ENCODE measurements at places on chromosomes 2 and 18. TPM values are rescaled to one million over a fixed set of nuclear protein-coding genes. Genes with fewer than 3 reads are reported as not detected.

The COL6A3 gene
- total RNA-seq = 0.19 TPM

The ARHGAP28 gene
- total RNA-seq = 3.0 TPM

The RGPD3 gene
- 0.20 TPM for total RNA-seq

The ITGAV gene
- 56.1 TPM for total RNA-seq

- DNase-seq = peak; percentile 21
- no peaks in the 10 kb centered on the region for H3K4me1 ChIP-seq
- H3K4me3 ChIP-seq = no peak overlapping the region
These were observed 240.9 kb upstream of the APCDD1 start for GRCh38 chr18:10213526-10213925.

DNA sequence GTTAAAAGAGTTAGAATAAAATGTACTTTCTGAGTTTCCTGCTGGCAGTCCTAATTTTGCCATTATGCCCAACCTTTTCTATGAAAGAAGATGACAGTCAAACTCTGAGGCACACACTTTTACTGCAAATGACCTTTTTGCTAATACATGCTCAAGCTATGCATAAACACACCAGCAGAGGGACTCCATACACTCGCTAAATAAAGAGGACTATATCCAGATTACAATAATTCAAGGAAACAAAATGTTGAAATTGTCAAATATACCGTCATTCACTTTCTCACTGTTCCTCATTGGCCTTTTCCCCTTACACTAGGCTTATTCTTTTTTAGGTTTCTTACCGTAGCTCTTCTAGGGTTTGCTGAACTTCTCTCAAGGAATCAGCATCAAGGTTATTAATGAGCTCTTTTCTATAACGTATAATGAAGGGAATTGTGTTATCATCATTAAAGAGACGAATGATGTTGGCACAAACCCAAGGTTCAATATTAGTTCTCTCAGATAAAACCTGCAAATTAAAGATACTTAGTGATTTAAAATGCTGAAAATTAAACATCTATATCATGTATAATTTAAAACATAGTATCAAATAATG is 25.7 kb downstream of the SRBD1 start:
- no peak overlapping the region for H3K4me3 ChIP-seq
- no peak overlapping the region for H3K27ac ChIP-seq
- H3K36me3 ChIP-seq = peaks cover 18% of the 10 kb centered on the region

- peak overlapping the region; percentile 75 for H3K27ac ChIP-seq
- H3K36me3 ChIP-seq = no peaks in the 10 kb centered on the region
- no peaks in the 10 kb centered on the region for H3K27me3 ChIP-seq
- H3K4me1 ChIP-seq = peaks cover 71% of the 10 kb centered on the region
- DNase-seq = no peak
- no peak overlapping the region for H3K4me3 ChIP-seq
These were observed 19.5 kb upstream of the STAT4 start for GRCh38 chr2:191170301-191170636.

- peak; percentile 70 for DNase-seq
- no peaks in the 10 kb centered on the region for H3K36me3 ChIP-seq
- peaks cover 15% of the 10 kb centered on the region for H3K4me1 ChIP-seq
- H3K27ac ChIP-seq = peak overlapping the region; percentile 76
- H3K4me3 ChIP-seq = no peak overlapping the region
- no peaks in the 10 kb centered on the region for H3K27me3 ChIP-seq
These were observed 26.6 kb downstream of the ZFP36L2 start for GRCh38 chr2:43199492-43200488.

DNA sequence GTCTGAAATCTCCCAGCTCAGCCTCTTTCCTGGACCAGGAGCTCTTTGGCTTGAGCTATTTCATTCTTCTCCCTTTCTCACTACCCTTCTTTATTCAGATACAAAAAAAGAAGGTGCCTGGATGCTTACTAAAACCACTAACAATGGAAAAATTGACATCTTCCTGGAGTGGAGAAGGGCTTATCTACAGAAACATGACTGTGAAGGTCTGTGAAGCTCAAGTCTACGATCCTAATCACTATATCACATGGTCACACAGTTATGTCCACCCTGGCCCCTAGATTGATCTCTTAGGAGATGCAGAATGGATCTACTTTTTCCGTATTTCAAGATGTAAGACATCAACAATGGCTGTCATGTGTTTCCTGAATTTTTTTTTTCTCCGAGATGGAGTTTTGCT is 5.7 kb upstream of the KRCC1 start:
- no peak for DNase-seq
- no peaks in the 10 kb centered on the region for H3K36me3 ChIP-seq
- no peaks in the 10 kb centered on the region for H3K4me1 ChIP-seq

DNA sequence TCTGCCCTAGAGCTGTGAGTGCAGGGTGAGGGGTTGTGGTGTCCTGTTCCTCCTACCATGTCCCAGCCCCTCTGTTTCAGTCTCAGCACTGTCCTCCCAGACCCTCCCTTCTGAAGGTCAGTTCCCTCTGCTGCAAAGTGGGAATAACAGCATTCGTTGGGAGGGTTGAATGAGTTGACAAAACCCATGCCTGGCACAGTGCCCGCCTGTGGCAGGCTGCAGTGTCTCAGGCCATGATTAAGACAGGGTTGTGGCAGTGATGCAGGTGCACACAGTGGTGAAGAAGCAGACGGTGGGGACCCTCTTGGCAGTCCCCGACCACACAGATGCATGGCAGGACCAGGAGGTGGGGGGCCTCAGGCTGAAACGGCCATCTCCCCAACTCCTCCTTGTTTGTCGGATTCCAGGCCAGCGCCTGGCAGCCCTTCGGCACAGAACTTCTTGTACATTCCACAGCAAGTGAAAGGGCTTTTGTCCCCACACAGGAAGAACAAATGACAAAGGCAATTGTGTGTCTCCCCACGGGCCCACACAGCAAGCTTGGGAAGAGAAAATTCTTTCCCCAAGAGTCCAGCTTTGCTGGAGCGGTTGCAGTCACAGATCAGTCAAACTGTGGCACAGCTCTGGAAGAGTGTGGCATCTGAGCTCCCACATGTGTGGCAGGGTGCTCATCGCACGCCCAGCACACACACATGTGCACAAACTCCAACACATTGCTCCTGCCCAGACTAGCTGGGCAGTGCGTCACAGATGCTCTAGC is 92.0 kb upstream of the MSH2 start:
- no peaks in the 10 kb centered on the region for H3K36me3 ChIP-seq
- no peaks in the 10 kb centered on the region for H3K27me3 ChIP-seq
- DNase-seq = peak; percentile 8
- H3K27ac ChIP-seq = no peak overlapping the region
- no peak overlapping the region for H3K4me3 ChIP-seq
- peaks cover 12% of the 10 kb centered on the region for H3K4me1 ChIP-seq

DNA sequence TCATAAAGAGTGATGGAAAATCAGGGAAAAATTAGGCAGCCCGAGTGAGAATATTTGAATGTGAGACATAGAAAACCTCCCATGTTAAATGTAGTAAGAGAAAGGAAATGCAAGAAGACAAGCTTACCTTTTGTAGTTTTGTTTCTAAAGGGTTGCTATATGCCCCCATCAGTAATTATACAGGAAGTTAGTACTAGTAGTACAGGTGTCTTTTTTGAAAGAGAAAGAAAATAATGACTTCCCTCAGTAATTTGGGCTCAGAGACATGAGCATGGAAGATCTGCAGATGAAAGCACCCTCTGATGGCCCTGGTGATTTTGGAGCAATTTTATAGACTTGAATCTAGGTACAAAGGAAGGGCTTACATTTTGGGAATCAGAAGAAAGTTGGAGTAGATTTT is 80.8 kb downstream of the RHBDD1 start:
- no peaks in the 10 kb centered on the region for H3K27me3 ChIP-seq
- peak overlapping the region; percentile 97 for H3K27ac ChIP-seq
- no peak overlapping the region for H3K4me3 ChIP-seq
- DNase-seq = no peak

- no peaks in the 10 kb centered on the region for H3K36me3 ChIP-seq
- H3K27me3 ChIP-seq = peaks cover 18% of the 10 kb centered on the region
- no peaks in the 10 kb centered on the region for H3K4me1 ChIP-seq
These were observed 7.2 kb downstream of the POMC start for GRCh38 chr2:25161055-25161781.

DNA sequence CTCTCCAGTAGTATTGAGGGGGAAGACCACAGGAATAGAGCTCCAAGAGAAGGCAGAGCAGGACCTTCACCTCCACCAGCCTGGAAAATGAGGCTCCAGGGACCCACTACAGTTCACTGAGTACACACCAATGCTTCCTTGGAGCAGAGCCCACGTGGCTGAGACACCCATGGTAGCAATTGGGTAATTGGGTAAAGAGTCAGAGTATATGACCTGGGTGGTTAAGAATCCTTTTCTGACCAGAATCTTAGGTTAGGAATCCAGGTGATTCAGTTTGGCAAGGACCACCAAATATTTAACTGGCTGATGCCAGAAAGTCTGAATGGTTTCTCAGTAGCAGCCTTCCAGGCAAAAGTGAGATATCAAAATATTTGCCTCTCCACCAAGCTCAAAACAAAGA is 107.7 kb downstream of the MDH1 start:
- no peaks in the 10 kb centered on the region for H3K27me3 ChIP-seq
- H3K27ac ChIP-seq = no peak overlapping the region
- DNase-seq = no peak

DNA sequence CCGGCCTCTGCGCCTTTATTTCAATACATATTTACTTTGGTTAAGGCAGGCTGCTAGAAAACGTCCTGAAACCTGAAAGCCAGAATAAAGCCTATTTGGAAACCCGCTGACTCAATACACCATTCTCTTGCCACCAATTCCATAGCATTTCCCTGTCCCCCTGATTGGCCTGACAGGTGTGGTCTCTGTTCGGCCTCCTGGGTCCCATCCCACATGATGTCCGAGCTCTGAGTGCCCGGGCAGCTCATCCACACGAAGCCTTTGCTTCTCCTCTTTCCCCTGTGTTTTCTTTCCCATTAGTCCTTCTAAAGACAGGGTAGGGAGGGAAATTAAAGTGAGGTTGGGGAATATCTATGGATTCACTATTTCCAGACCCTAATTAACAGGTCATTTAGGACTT is 42.6 kb upstream of the ZNF516 start:
- no peak for DNase-seq
- no peaks in the 10 kb centered on the region for H3K4me1 ChIP-seq
- H3K27me3 ChIP-seq = no peaks in the 10 kb centered on the region
- H3K4me3 ChIP-seq = no peak overlapping the region
- H3K27ac ChIP-seq = no peak overlapping the region
- no peaks in the 10 kb centered on the region for H3K36me3 ChIP-seq

- no peak for DNase-seq
- no peaks in the 10 kb centered on the region for H3K27me3 ChIP-seq
- no peaks in the 10 kb centered on the region for H3K36me3 ChIP-seq
- H3K4me3 ChIP-seq = no peak overlapping the region
These were observed 21.9 kb upstream of the RNF149 start for GRCh38 chr2:101330253-101330933.

DNA sequence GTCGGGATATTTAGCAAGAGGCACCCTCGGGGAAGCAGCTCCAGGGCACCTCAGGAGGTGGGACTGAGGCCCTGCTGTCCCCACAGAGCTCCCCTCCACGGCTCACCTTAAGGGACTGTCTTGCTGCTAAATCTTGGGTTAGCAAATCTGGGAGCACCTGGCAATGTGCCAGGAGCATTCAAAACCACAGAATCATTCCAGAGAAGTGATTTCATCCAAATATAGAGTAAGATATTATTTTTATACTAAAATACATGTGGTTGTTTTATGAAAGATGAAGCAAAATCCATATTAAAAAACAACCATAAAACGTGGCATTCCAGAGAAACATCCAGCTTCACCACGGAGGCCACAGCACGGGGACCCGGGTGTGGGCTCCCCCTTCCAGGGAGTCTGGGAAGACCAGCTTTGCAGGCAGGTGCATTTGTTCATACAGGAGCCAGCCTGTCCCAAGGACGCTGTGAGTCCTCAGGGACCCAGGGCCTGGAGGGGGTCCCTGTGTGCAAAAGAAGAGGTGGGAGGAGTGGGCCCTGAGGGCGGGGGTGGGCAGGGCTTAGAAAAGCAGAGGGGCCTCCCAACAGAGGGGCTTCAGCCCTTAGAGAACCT is 16.3 kb downstream of the HS1BP3 start:
- no peaks in the 10 kb centered on the region for H3K27me3 ChIP-seq
- no peak overlapping the region for H3K27ac ChIP-seq
- H3K36me3 ChIP-seq = peaks cover 18% of the 10 kb centered on the region
- peak; percentile 76 for DNase-seq

DNA sequence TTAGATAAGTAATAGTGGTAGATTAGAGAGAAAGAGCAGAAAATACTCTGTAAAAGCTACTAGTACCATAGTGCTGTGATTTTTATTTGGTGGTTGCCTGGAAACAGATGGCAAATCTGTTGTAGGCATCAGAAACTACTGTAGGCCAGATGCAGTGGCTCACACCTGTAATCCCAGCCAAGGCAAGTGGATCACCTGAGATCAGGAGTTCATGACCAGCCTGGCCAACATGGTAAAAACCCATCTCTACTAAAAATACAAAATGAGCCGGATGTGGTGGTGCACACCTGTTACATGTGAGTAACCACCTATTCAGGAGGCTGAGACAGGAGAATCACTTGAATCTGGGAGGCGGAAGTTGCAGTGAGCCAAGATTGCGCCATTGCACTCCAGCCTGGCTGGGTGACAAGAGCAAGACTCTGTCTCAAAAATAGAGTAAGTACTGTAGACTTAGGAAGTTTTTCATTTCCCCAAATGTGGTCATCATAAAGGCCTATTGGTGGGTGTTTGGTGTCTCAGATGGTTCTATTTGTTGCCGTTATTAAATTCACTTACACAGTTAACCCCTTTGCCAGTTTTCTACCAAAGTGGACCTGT is 79.6 kb downstream of the SPTBN1 start:
- peak overlapping the region; percentile 10 for H3K27ac ChIP-seq
- H3K36me3 ChIP-seq = no peaks in the 10 kb centered on the region
- H3K4me1 ChIP-seq = peaks cover 27% of the 10 kb centered on the region
- no peaks in the 10 kb centered on the region for H3K27me3 ChIP-seq
- H3K4me3 ChIP-seq = no peak overlapping the region

DNA sequence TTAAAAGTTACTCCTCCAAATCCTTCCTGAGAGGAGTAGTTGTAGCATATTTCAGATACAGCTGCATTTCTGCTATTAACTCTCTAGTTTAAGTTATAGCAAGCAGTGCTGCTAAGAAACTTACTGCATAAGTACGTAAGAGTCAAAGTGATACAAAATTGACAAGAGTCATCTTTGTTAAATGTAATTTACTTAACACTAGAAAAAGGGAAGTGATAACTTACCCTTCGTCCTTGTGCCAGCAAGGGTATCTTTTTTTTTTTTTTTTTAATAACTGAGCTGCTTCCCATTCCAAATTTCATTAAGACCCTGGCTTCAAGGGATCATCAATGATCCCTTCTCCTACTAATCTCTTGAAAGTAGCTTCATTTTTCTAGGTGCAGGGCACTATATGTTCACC is 493.0 kb downstream of the PLCL1 start:
- peaks cover 34% of the 10 kb centered on the region for H3K27me3 ChIP-seq
- DNase-seq = no peak
- no peaks in the 10 kb centered on the region for H3K36me3 ChIP-seq
- H3K4me3 ChIP-seq = no peak overlapping the region
- no peak overlapping the region for H3K27ac ChIP-seq

- no peaks in the 10 kb centered on the region for H3K27me3 ChIP-seq
- no peak overlapping the region for H3K27ac ChIP-seq
- peaks cover 17% of the 10 kb centered on the region for H3K4me1 ChIP-seq
These were observed 132.0 kb downstream of the VWC2L start for GRCh38 chr2:214542866-214543265.

- no peak overlapping the region for H3K4me3 ChIP-seq
- peak; percentile 6 for DNase-seq
- H3K27me3 ChIP-seq = no peaks in the 10 kb centered on the region
- no peak overlapping the region for H3K27ac ChIP-seq
These were observed 44.3 kb upstream of the FBXO11 start for GRCh38 chr2:47950340-47951301.

- no peaks in the 10 kb centered on the region for H3K27me3 ChIP-seq
- no peak overlapping the region for H3K27ac ChIP-seq
- DNase-seq = no peak
- no peaks in the 10 kb centered on the region for H3K4me1 ChIP-seq
- H3K36me3 ChIP-seq = peaks cover 6% of the 10 kb centered on the region
These were observed 164.0 kb upstream of the SESTD1 start for GRCh38 chr2:179428649-179429048.

Measured in MCF 10A (cell line).